ENCODE measurements at places on chromosomes 6 and 20.
A peak's percentile ranks its signal among the peaks of the same experiment; 100 is the strongest.

DNA sequence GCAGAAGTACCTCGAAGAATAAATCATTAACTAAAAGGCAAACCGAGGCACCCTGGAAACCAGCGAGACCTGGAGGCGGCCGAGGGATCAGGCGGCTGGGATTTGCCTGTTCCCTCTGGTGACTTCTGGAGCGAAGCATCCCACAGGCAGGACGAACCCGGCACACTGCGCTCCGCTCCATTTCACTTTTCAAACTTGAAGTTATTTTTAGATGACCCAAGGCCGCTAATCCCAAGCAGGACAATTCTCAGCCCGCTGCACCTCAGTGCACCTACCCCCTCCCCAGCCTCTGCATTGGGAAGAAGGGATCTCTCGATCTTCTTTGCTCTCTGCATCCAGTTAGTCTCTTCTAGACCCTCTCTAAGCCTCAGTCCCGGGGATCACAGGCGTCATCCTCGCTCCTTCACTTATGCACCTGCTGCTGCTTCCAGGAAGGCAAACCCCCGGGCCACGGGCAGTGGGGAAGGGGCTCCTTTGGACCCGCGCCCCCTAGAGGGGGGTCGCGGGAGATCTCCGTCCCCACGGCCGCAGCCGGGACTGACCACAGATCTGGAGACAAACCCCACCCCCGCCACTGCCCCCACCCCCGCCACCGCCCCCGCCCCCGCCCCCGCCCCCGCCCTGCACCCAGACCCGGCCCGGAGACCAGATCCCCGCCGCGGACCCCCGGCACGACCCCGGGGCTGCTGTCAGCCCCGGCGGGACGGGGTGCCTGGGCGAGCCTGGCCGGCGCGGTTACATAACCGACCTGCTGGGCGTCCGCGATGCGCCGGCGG lies 636 bp downstream of the RCAN2 start:
- DNase-seq = no peak

DNA sequence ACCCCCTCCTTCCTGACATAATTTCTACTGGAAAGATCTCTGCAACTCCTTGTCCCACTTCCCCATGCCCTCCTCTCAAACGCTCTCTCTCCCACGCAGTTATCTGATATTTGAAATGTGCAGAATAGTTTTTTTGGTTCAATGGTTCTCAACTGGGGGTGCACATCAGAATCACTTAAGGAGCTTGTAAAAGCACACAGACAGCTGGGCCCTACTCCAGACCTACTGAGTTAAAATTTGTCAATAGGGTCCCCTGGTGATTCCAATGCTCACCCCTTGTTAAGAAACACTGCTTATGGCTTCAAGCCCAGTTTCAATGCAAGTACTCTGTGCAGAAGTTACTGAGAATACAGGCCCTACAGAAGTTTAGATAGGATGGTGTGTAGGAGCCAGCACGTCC lies 45.2 kb upstream of the KCNK16 start:
- DNase-seq = no peak

- no peak for DNase-seq
These were observed 6.5 kb downstream of the PACSIN1 start for GRCh38 chr6:34472425-34472824.

DNA sequence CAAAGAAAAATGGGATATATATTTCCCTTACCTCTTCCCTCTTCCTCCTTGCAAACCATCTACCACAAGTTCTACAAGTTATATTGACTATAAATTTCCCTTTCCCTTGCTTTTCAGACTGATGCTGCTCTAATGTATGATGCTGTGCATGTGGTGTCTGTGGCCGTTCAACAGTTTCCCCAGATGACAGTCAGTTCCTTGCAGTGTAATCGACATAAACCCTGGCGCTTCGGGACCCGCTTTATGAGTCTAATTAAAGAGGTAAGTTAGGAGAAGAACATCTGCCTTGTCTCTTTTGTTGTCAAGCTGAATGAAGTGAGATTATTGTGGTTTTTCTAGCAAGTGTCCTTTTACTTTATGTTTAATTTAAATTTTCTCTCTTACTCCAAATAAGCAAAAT lies 406.0 kb downstream of the GRIK2 start:
- DNase-seq = no peak

GRCh38 chr20:59933849-59934585 lies 580 bp upstream of the SYCP2 start:
- DNase-seq = peak; percentile 61

GRCh38 chr6:167770291-167770955 lies 56.3 kb upstream of the AFDN start:
- no peak for DNase-seq

DNA sequence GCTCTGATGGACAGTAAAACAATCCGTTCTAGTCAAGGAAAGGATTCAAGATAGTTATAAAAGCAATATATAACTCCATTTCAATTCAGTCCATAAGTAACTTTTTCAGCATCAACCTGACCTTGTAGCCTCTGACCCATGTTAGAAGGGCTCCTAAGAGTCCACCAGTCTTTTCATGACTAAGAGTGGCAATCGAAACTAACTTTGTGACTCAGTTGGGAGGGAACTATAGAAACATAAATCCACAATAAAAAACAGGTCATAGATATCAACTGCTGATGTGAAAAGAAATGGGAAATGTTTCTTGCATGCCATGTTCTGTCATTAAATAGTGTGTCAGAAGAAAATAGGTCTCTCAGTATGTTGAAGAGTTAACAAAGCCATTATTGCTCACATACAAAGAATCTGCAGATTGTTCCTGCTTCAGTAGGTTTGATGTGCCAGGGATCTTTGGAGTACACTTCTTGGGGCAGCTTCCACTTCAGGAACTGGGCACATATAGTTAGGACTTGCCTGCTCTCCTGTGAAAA lies 16.2 kb upstream of the RBL1 start:
- no peak for DNase-seq

- no peak for DNase-seq
These were observed 499 bp downstream of the TTI1 start for GRCh38 chr20:38032585-38033329.

DNA sequence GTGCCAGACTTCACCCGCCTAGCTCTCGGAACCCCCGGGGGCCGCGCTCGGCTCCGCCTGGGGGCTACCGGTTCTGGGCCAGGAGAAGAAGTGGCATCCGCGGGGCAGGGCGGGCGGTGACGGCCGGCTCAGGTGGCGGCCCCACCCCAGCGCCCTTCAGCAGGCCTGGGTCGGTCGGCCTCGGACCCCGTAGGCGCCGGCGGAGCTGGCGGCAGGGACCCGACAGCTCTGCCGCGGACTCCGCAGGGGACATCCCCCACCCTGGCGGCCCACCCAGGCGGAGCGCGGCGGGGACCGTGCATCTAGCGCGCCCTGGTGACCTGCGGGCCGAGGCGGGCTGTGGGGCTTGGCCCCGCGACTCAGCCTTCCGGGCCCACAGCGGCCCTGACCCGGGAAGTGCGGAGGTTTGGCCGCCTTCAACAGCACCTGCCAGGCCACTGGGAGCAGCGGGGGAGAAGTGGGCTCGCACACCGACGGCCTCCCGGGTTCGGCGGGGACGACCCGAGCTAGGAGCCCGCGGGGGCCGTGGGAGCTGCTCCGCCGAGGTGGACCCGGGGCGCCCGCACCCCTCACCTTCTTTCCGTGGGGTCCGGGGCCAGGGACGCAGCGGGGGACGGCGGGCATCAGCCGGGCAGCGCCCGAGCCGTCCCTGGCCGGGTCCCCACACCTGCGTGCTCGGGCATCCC lies 87.1 kb downstream of the TMEM242 start:
- no peak for DNase-seq

- DNase-seq = no peak
These were observed 45.0 kb downstream of the ADNP start for GRCh38 chr20:50886184-50886790.

- DNase-seq = no peak
These were observed 34.0 kb downstream of the ZC3H12D start for GRCh38 chr6:149450679-149451375.

DNA sequence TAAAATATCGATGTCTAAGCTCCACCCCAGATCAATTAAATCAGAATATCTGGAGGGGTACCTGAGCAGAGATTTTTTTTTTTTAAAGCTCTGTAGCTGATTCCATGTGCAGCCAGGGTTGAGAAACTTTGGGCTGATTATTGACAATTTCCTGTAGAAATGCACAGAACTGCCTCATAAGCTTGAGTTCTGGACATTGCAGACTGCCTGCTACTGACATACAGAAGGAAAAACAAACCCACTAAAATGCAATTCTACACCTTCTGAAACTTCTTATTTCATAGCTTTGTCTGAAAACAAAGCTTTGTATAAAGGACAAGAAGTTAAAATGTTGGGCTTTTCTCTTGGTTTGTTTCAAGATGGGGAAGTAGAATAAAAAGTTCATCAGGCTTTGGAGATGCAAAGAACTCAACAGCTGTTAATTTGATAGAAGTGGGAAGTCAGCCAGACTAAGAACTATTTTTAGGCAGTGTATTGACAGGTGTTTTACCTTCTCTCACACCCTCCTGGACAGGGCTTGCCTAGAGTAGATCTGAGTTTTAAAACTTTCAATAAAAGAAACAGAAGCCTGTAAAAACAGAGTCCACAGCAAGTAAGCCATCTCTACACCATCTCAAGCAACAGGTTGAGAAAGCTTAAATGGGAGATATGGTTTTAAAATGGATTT lies 147.7 kb downstream of the KCNQ5 start:
- no peak for DNase-seq

DNA sequence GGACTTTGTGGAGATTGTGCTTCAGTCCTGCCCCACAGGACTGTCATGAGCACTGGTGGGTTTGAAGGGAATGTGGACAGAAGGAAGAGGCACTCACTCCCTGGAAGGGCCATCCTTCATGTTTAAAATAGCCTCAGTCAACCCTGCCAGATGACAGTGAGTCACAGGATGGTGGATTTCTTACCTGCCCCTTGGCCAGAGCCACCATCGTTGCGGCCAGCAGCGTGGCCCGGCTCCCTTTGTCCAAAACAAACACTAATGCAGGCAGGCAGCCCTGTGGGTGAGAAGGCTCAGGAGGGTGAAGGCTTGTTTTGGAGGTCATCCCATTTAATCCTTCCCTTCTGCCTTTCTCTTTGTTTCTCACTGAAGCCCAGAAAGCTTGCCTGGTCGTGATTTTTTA lies 422.7 kb downstream of the CD83 start:
- no peak for DNase-seq

GRCh38 chr20:35601990-35602389 lies 13.6 kb upstream of the SPAG4 start:
- no peak for DNase-seq

DNA sequence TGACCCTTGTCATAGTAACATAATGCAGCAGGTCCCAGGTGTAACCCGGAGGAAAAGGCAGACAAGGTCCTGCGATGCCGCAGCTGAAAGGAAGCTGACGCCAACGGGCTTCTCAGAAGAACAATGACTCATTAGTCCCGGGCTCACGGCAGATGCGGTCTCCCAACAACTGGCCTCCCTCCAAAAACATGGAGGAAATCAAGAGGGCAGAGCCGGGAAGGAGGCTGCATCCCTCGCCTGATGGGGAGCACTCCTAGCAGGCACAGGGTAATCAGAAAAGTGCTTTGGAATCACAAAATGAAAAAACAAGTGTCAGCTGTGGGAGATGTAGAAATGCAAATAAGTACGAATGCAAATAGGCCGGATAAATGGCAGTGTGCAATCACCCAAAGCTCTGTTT lies 165.2 kb upstream of the AGPAT4 start:
- no peak for DNase-seq

DNA sequence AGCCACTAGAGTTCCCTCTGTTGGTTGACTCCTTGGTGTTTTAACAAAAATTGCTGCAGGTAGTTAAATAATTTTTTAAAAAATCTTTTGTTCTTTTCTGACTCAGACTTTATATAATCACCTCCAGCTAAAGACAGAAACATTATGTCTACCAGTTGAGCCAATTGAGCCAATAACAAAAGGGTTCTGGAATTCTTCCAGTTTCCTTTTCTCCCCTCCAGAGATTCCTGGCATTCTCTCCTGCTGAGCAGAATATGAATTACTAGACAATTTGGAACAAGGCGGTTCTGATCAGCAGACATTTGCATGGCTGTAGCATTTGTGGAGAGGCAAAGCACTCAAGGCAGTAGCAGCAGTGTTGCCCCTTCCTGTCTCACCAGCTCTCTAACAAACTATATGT lies 144.0 kb upstream of the SLC35B3 start:
- no peak for DNase-seq

- no peak for DNase-seq
These were observed 298.8 kb downstream of the FOXA2 start for GRCh38 chr20:22285555-22285954.
